Fibroblast of the aortic adventitia (primary cell): ENCODE measurements at places on chromosomes 3 and 15. TPM values are rescaled to one million over a fixed set of nuclear protein-coding genes. Genes with fewer than 3 reads are reported as not detected.

The ERICH6 gene
- 0.18 and 0.41 TPM in 2 replicates for total RNA-seq

The EIF4A2 gene
- total RNA-seq, result 383 and 640 TPM in 2 replicates

The ISLR2 gene
- 0.36 and 0.90 TPM in 2 replicates for total RNA-seq

The TM4SF18 gene
- 0.27 and 1.3 TPM in 2 replicates for total RNA-seq

The CLRN1 gene
- total RNA-seq, result not detected in 2 replicates

GRCh38 chr15:40891810-40892446 is 2.3 kb upstream of the VPS18 start:
- peak; percentile 59 for DNase-seq

DNA sequence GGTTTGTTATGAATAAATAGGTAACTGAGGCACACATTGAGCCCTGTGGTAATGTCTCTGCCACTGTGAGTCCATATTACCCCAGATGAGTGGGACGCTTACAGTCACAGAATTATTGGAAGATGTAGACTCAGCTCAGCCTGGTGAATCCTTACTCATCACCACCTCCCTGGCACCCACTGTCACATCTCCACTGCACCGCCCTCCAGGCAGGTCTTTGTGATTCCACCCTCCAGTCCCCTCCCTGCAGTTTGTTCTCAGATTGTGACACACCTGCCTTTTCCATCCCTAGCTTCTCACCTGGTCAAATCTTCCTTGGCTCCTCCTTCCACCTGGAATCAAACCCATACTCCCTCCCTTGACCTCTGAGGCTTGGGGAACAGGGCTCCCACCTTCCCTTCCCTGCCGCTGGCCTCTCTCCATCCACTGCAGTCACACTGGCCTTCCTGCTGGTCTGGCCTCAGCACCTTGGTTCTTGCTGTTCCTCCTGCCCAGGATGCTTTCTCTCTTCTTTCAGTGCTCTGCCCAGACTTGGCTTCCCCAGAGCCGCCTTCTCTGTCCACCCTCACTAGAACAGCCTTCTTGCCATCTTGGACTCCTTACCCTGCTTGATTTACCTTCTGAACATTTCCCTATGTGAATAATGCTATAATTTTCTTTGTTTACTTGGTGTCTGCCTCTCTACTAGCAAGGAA is 9.4 kb downstream of the SLC6A20 start:
- DNase-seq, result no peak

GRCh38 chr3:149752788-149753136 is 473 bp upstream of the COMMD2 start:
- no peak for DNase-seq

DNA sequence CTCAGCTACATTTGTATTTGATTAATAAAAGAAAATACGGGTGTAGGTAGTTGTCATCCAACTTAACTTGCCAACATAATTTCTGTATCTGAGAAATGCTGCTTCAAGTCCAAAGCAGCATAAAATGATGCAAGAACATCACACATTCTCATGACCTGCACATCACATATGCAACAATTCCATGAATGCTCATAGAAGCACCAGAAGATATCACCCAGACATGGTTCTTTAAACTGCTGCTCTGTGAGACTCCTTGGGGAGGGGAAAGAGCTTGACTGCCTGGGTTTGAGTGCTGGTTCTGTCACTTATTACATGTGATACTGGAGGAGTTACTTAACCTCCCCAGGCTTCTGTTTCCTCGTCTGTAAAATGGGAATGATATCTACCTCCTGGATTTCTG is 39.4 kb downstream of the CHST14 start:
- peak; percentile 48 for DNase-seq

DNA sequence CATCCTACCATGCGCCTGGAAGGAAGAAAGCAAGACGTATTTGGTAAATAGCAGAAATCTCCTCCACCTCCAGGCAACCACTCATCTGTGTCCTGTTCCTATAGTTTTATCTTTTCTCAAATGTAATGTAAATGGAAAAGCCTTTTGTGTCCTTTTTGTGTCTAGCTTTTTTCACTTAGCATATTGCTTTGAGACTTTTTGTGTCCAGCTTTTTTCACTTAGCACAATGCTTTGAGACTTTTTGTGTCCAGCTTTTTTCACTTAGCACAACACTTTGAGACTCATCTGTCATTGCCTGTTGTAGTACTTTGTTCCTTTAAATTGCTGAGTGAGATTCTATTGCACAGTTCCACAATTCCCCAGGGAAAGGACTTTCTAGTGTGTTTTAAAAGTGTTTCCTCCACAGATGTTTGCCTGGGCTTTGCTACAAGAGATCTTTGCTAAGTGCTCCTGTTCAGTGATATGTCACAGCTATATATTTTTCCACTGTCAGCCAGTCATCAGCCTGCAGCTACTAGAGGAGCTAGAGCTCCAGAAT is 27.9 kb upstream of the MUC13 start:
- peak; percentile 68 for DNase-seq

DNA sequence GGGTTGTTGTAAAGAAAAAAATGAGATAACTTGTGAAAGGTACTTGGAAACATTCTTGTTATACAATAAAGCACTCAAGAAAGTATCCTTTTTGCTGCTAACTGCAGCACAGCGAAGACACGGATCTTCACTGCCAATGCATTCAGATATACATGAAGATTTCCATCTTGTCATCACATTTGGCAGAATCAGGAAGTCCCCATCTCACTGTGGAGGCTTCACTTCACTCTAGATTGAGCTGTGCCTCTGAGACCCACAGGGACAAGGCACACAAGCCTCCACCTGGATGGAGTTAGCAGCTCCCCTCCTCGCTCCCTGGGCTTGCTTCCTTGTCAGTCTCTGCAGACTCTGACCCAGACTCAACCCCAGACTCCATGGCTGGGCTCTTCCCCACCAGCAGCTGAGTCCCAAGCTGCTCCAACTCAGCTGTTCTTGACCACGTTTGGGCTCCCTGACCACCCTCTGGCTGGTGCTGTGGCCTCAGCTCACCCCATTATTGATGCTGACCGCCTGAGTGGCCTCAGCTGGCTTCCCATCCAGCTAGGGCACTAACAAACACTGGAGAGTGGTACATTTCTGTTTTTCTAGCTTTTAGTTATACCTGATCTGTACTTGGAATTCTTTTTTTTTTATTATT is 45.4 kb upstream of the SMAD3 start:
- DNase-seq, result no peak

DNA sequence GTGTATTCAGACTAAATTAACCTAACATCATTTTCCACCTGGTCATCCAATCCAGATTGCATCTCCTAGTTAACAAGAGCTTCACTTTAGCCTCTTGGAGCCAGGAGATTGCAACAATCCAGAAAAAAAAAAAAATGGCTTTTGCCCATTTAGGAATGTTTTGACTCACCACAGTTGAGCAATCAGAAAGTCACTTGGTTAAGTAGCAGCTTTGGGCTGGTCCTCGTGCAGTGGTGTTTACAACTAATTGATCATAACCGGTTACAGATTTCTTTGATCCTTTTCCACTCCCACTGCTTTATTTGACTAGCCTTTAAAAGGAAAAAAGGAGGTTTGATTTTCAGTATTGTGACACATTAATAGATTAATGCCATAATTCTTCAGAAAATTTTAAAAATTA is 688.8 kb upstream of the CCDC54 start:
- peak; percentile 96 for DNase-seq

DNA sequence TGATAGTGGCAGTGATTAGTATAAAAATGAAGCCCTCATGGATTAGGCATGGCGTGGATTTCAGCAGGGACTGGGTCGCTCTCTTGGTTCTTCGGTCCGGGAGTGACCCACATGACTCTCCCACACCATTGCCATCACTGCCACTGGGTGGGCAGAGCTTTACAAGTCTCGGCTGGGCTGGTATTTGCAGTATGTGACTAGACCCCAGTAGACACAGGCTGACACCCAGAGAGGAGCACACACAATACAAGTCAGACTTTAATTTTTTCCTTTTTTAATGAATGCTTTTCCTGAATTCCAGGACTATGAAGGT is 1.5 kb downstream of the SV2B start:
- DNase-seq, result no peak

DNA sequence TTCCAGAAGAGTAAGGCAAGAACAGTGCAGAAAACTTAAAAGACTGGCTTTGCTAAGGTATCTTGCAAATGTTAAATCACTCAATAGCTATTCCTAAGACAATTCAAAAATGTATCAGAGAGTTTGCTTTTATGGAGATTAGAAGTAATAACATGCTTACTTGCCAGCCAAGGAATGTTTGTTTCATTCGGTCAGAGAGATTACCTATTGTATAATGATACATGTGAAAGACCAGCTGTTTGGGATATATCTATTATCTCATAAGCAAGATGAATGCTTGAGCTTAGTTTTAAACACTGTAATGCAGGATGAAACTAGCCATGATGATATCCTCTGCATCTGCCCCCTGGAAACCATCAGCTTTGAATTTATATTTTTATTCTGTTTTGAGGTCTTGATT is 70.7 kb downstream of the MAP2K5 start:
- no peak for DNase-seq

- DNase-seq, result peak; percentile 52
Observed at GRCh38 chr15:33547876-33548275, 237.1 kb downstream of the RYR3 start.

GRCh38 chr15:93257920-93258319 is 168.9 kb upstream of the RGMA start:
- DNase-seq, result no peak
